CD8-positive, alpha-beta T cell (primary cell): ENCODE measurements at places on chromosomes 16 and 17. TPM values are rescaled to one million over a fixed set of nuclear protein-coding genes. Genes with fewer than 3 reads are reported as not detected.

The SLFN14 gene
- total RNA-seq = not detected

The TEKT3 gene
- not detected for total RNA-seq

The ARL17A gene
- total RNA-seq = 20.4 TPM

The C17orf50 gene
- not detected for total RNA-seq

The ALOX15B gene
- total RNA-seq = not detected

The IGSF6 gene
- total RNA-seq = 0.19 TPM

The TBC1D26 gene
- total RNA-seq = 0.42 TPM

The SLC16A11 gene
- total RNA-seq = 1.2 TPM

The CDRT15L2 gene
- not detected for total RNA-seq

The KCNAB3 gene
- total RNA-seq = 6.1 TPM

The EVI2B gene
- 77.5 TPM for total RNA-seq

The ODAD4 gene
- total RNA-seq = 1.1 TPM

The FBXW10 gene
- total RNA-seq = not detected

The SPN gene
- total RNA-seq = 36.9 TPM

The RSKR gene
- total RNA-seq = 9.3 TPM

The HSD17B1 gene
- total RNA-seq = 0.44 TPM
